CD4-positive, alpha-beta T cell treated with Interleukin-17A for 4 hours (primary cell): ENCODE measurements at places on chromosomes 12 and 14.

GRCh38 chr14:92556863-92557543, 43.4 kb downstream of the RIN3 start:
- no peak for DNase-seq

DNA sequence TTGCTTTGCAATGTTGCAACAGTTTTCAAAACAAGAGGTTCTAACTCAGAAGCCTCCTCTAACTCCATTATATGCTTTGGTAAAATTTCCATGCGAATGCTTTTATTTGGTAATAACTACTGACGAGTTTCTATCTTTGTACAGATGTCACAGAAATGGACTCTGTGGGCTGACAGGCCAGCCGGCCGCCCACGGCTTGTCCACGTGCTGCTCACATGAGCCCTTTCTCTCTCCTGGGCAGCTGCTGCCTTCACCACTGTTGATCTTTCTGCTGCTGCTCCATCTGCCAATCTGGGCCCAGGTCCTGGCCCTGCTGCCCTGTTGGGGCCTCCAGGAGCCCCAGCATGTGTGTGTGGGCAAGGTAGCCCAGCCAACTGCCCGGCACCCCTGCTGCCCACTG, 168.2 kb upstream of the TMEM132C start:
- no peak for DNase-seq

GRCh38 chr12:69330475-69331473, 17.4 kb upstream of the LYZ start:
- DNase-seq: peak; percentile 77

DNA sequence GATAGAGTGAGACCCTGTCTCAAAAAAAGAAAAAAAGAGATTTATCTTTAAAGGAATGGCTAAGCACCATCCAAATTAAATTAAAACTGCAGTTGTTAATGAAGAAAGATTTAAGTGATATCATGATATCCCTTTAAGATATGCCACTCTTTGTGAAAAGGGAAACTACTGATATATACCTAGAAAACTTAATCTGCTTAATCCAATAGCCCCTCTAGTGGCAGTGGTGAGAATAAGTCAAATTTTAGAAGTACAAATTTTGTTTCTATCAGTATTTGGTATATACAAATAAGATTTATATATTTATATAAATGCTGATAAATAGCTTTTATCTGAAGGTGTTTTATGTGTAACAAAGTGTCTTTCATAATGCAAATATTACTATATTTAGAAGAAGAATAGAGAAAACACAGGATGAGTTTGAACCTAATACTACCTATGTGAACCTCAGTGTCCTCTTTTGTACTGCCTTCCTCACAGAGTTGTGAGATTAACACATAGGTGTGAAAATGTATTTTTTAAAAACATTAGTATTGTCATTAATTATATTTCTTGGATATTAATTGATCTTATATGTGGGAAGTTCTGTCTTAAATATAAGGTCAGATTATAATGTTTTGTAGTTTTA, 51.4 kb upstream of the GARIN2 start:
- DNase-seq: no peak

- no peak for DNase-seq
These were observed 36.5 kb upstream of the DYNC1H1 start for GRCh38 chr14:101927859-101928258.

DNA sequence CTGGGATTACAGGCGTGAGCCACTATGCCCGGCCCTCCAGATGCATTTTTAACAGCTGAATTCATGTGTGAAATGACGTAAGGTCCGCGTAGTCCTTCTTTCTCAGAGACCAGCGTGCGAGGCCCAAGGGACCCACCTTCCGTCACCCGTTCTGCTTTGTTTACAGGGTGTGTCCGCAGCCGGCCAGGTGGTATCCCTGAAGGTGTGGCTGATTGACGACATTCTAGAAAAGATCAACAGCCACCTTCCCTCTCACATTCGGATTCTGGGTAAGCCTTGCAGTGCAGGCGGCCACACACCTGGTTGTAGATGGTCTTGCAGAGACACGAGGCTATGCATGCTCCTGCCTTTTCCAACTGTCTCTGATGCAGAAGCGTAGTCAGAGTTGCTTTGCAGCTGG, 9.9 kb downstream of the PUS1 start:
- no peak for DNase-seq

DNA sequence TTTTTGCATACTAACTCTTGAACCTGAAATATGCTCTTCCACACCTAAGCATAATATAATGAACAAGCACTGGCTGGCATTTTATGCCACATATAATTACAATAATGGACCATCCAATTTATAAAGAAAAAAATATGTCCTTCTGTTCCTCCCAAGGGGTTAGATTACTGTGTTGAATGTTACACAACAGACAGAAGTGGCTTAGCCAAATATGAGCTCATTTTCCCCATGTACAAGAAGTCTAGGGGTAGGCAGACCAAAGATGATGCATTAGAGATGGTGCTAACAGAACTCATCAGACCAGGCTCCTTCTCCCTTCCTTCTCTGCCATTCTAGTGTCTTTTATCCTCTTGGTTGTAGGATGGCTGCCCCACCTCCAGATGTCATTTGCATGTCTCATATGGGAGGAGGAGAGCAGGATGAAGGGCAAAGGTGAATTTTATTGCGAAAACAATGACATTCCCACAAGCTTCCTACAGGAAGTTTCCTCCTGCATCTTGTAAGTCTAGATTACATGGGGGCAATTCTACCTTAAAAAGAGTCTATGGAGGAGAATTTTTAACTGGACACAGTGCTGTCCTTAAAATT, 43.9 kb upstream of the SLC2A13 start:
- DNase-seq: no peak

GRCh38 chr12:42945927-42946326, 356.4 kb upstream of the PRICKLE1 start:
- no peak for DNase-seq
